ENCODE measurements at places on chromosomes 2 and 18.
A peak's percentile ranks its signal among the peaks of the same experiment; 100 is the strongest.

DNA sequence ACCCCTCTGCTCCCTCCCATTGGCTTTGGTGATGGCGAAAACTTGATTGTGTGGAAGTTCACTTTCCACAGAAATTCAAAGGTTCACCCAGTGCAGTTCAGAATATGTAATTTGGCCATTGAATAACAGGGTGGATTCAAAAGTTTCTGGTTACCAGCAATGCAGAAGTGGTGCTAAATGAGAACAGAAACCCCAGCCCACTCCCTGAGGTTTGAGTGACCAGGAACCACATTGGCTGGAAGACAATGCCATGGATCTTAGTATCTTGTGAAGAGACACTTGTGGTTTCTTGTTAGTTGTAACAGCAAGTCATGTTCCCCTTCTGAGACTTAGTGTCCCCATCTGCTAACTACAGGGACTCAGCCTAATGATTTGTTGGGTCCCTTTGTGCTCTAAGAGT lies 49.8 kb downstream of the QPCT start:
- no peak for DNase-seq

DNA sequence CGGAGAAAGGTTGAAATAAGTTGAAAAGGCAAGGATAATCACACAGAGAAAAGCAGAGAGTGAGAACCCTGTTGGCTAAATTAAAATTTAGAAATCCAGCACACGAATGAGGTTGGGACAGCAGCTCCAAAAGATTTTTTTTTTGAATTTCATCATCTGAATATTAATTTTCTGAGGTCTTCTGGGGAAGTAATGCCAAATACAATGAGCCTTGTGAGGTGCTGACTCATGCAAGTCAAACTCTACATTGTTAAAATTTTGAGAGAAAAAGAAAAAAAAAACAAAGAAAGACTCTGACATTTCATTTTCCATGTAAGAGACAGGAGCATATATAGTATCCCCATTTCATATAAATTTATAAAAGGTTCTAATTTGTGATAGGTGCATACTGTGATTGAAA lies 614.2 kb upstream of the CDH2 start:
- DNase-seq: no peak

DNA sequence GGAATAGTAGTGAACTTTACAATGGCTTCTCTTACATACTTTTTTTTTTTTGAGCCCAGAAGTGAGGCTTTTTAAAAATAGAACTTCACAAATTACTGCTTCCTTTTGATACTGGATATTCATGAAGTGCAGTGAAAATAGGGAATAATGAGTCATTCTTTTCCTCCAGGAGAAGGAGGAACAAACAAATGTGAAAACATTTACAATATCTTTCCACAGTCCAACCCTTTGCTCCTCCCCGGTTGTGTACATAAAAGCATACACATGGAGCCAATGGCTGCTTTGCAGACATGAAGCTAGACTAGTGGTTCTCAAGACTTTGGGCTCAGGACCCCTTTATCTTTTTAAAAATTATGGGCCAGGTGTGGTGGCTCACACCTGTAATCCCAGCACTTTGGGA lies 266.9 kb downstream of the GBX2 start:
- no peak for DNase-seq

- no peak for DNase-seq
These were observed 393.9 kb downstream of the BCL11A start for GRCh38 chr2:60159519-60159918.

GRCh38 chr2:101638181-101638711 lies 59.3 kb upstream of the MAP4K4 start:
- DNase-seq: no peak

DNA sequence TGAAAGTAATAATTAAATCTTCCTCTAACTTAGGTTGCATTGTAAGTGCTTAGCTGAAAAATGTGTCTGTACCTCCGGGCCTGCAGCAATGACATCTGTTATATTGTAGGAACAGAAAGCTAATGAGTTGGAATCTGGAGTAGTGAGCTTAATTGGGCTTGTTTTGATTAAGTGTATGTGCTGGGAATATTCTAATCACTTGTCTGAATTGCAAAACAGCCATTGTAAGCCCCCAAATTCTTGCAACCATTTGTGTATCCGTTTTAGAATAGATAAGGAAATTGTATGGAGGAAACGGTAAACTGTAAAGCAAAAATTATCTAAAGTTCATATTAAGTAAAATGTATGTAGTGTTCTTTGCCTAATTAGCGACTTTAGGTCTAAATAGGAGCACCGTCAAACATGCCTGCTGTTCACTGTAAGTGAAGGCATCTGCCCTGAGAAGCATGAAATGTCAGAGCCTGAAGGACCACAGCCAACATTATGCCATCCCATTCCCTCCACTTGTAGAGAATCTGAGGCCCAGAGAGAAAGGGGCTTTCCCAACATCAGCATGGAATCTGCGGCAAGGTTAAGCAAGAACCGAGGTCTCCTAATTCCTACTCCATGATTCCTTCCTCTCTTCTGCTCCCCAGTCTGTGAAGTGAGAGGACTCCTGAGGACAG lies 466.4 kb downstream of the TDRD15 start:
- no peak for DNase-seq

- DNase-seq: no peak
These were observed 161.5 kb downstream of the PTGR3 start for GRCh38 chr18:75047240-75047961.

- DNase-seq: no peak
These were observed 447.5 kb upstream of the FSIP2 start for GRCh38 chr2:185291035-185291647.

DNA sequence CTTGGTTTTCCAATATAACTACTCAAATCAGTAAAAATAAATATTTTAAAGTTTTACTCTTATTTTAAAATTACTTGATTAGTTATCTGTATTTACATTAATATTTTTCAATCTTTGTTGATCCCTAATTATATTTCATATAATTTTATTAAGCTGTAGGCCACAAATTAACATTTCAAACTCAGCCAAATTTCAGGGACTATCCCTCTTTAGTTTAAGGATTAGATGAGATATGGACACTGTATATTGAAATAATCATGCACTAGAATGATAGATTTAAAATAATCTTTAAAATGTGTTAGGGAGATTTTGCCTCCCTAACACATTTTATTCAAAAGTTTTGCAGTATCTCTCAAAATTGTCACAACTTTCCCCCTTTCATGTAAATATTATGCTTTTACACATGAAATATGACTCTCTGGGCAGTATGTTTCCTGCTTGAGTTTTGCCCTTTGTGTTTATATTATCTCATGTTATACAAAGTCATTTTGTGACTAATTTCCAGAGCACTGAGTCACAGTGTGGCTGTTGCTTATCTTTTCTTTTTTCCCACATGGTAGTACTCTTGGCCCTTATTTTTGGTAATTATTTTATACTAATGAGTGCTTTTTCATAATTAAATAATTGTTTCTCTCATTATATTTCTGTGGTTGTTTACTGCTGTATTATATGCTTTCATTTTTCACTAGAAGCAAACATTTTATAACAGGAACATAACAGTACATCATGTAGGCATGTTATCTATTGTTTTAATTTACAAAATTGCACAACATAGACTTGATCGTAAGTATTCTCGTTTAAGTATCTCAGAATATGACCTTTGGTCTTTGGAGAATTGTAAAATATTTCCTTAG lies 1.2 kb downstream of the TFPI start:
- no peak for DNase-seq

DNA sequence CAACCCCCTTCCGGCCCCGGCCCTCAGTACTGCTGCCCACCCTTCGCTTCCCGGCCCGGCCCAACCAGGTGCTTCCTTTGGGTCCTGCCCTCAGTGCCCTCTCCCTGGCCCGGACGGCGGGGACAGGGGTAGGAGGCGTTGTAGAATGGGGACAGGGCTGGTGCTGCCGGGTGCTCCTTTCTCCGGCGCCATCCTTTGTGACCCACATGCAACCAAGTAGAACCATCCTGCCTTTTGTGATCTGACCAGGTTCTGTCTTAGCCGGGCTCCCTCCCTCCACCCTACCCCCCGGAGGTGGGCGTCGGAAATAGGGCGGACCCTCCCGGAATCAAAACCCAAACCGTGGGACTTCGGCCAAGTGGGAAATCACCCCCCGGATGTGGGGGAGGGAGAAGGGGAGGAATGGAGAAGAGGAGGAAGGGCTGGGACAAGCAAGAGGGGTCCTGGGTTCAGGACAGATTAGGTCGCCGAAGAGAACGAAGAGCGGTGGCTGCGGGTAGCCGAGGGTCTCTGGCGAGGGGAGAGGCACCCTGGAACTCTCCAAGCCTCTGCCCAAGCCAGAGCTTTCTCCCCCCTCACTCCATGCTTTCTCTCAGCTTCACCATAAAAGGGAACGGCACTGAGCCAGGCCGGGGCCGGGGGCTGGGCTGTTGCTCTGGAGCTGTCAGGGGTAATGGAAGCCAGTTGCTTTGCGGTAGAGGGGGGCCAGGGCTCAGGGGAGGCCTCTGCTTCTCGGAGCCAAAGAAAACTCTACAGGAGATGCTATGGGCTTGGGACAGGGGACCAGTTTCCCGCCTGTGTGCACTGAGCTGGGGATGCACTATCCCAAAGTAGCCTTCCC lies 756 bp upstream of the OST4 start:
- DNase-seq: peak; percentile 23

GRCh38 chr2:225466891-225467604 lies 67.5 kb downstream of the NYAP2 start:
- no peak for DNase-seq

DNA sequence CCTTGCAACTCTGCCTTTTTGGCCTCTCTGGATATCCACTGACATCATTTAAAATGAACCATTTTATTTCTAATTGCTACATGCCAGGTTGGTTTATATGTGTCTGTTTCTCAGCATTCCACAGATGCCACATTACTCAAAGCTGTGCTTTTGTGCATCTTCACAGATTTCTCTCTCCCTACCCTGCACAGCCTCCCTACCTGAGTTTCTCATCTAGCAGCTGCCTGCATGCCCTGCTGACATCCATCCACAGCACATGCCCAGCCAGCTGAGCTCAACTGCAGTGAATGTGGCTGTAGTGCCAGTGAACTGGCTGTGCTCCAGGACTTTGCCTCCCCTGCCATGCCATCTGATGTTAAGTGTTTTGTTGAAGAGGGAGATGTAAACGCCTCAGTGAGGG lies 44.5 kb downstream of the PKP4 start:
- DNase-seq: no peak

DNA sequence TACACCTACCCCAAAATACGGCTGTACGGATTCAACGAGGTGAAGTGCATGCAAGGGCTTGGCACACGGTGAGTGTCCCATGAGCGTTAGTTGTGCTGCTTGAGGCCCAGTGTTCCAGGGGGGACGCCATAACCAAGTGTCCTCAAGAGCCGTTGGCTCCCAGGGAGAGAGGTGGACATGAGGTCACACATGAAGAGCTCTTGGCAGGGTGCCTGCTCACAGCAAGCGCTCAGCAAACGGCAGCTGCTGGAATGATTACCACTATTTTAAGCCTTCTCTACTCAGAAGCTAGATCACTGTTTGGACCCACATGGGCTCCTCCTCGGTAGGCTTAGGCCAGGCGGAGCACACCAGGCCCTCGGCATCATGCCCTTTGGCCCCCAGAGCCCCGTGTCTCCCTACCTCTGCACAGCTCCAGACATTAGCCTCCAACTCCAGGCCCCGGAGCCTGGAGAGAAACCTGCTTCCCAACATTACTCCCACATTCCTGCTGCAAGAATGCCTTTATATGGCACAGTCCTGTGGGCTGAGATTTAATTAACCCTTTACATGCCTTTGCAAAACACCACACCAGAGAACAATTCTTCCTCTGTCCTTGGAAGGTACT lies 68.4 kb upstream of the PPP1CB start:
- DNase-seq: no peak

- DNase-seq: no peak
These were observed 2.7 kb downstream of the IL36G start for GRCh38 chr2:112980537-112980936.

GRCh38 chr2:208584378-208584985 lies 177.9 kb downstream of the PTH2R start:
- no peak for DNase-seq

GRCh38 chr2:1586251-1586922 lies 157.9 kb downstream of the PXDN start:
- DNase-seq: no peak

GRCh38 chr2:70984576-70985282 lies 6.3 kb downstream of the ANKRD53 start:
- DNase-seq: peak; percentile 73

- no peak for DNase-seq
These were observed 162.7 kb downstream of the MYO3B start for GRCh38 chr2:170340693-170341068.

DNA sequence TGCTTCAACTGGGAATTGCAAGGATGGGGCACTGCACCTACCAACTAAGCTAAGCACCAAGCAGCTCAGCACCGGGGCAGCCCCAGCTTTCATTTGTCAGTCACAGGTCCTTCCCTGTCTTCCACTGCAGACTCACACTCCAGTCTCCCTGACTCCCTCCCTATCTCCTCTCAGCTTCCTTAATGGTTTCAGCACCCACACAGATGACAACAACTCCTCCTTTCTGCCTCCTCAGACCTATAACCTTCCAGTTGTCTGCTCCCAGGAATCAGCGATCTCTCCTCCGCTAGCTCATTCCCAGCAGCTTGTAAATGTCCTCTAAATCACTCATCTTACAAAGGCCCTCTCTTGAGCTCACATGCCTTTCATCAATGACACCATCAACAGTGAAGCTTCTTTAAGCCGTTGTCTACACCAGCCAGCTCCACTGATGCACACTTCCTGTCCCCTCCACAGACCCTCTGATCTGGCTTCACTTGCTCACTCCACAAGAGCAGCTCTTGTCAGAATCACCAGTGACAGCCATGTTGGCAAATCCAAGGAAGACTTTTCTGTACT lies 32.1 kb downstream of the CLASP1 start:
- DNase-seq: no peak

DNA sequence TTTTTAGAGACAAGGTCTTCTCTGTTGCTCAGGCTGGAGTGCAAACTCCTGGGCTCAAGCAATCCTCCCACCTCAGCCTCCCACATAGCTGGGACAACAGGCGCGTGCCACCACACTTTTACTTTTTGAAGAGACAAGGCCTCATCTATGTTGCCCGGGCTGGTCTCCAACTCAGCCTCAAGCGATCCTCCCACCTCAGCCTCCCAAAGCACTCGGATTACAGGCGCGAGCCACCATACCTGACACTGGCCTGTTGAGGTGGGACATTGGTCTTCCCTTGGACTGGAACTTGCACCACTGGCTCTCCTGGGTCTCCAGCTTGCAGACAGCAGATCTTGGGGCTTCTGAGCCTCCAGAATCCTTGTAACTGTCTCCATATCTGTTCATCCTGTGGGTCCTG lies 75.6 kb downstream of the NDUFA10 start:
- DNase-seq: no peak

DNA sequence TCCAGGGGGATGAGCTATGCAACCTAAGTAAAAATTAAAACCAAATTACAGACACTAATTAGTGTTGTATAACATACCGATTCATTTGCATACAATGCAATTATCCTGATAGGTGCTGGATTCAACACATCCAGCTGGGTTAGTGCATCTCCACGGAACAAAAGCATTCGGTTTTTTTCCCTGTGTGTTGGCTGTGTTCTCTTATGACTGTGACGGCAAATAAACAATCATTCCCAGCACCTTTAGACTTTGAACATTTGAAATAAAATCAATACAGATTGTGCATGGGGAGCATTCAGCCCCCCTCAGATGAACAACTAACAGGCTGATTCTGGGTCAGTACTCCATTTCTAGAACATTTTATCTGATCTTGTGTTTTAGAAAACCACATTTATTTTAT lies 22.7 kb downstream of the FAM124B start:
- no peak for DNase-seq

GRCh38 chr2:70664525-70664924 lies 103.5 kb downstream of the ADD2 start:
- DNase-seq: no peak

Measured in activated T-helper 9 cell treated with anti-CD3 and anti-CD28 coated beads, Interleukin-2, amount 50 U/mL, for 16 hours (primary cell).